ENCODE measurements at places on chromosomes 3 and 15.

GRCh38 chr3:175585898-175586297 is 726.8 kb downstream of the NAALADL2 start:
- no peak for DNase-seq

GRCh38 chr3:127368186-127369032 is 80.6 kb upstream of the PRR20G start:
- no peak for DNase-seq

GRCh38 chr3:135987661-135988060 is 22.1 kb downstream of the PPP2R3A start:
- no peak for DNase-seq

- no peak for DNase-seq
Observed at GRCh38 chr3:25493246-25493645, 65.2 kb downstream of the RARB start.
